NCI-H510A treated with DMSO at 0.1 percent for 48 hours (cell line): ENCODE measurements at places on chromosomes 5 and 9.
A peak's percentile ranks its signal among the peaks of the same experiment; 100 is the strongest.

GRCh38 chr9:4114569-4115505 lies 185.0 kb downstream of the GLIS3 start:
- no peak for DNase-seq

GRCh38 chr5:111556501-111556900 lies 44.2 kb upstream of the STARD4 start:
- no peak for DNase-seq

- DNase-seq: no peak
Observed at GRCh38 chr9:3036333-3036700, 192.4 kb upstream of the PUM3 start.

GRCh38 chr9:27436234-27436633 lies 87.9 kb upstream of the IFNK start:
- DNase-seq: peak; percentile 6

- no peak for DNase-seq
Observed at GRCh38 chr5:133665571-133665970, 53.2 kb upstream of the FSTL4 start.

- no peak for DNase-seq
Observed at GRCh38 chr9:4886698-4887097, 94.0 kb downstream of the RCL1 start.

DNA sequence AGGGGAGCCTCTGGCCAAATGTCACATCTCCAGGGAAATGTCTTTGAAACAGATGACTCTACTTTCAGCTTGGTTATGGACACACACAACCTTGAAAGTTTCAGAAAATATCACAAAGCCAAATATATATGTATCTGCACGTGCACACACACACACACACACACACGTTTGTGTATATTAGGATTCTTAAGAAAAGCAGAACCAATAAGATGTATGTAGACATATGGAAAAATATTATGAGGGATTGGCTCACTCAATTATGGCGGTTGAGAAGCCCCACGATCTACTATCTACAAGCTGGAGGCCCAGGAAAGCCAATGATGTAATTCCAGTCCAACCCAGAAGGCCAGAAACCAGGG lies 194.9 kb downstream of the PALM2AKAP2 start:
- no peak for DNase-seq

DNA sequence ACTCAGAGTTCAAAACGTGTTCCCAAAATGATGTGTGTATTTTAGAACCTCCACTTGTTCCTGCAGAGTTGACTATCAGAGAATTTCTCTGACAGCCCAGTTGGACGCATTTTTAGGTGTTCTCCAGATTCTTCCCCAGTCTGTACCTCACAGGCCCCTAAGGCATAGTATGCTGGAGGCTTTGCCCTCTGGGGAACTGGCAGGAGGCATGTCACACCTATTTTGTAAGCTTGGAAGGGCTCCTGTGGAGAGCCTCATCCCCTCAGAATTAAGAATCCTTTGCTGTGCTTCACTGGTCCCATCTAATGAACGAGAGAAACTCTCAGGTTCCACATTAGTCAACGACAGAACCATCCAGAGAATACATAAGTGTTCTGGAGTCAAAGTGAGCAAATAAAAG lies 144.1 kb upstream of the SLC30A5 start:
- DNase-seq: no peak

GRCh38 chr5:174229514-174230370 lies 184.2 kb downstream of the NSG2 start:
- DNase-seq: no peak

DNA sequence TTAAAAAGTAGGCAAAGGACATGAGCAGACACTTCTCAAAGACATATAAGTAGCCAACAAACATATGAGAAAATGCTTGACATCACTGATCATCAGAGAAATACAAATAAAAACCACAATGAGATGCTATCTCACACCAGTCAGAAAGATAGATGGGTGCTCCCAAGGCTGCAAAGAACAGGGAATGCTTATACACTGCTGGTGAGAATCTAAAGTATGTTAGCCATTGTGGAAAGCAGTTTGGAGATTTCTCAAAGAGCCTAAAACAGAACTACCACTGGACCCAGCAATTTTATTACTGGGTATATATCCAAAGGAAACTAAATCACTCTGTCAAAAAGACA lies 154.2 kb downstream of the NDUFS4 start:
- DNase-seq: peak; percentile 17

DNA sequence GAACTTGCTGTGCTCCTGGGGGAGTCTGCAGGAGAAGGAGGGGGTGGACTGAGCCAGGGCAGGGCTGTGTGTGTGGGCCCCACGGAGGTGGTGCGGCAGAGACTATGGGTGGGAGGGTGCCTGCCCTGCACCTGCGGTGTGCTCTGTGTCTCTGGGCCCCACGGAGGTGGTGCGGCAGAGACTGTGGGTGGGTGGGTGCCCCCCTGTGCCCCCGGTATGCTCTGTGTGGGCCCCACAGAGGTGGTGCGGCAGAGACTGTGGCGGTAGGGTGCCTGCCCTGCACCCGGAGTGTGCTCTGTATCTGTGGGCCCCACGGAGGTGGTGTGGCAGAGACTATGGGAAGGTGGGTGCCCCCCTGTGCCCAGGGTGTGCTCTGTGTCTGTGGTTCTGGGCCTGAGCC lies 103.7 kb downstream of the EHMT1 start:
- DNase-seq: no peak

DNA sequence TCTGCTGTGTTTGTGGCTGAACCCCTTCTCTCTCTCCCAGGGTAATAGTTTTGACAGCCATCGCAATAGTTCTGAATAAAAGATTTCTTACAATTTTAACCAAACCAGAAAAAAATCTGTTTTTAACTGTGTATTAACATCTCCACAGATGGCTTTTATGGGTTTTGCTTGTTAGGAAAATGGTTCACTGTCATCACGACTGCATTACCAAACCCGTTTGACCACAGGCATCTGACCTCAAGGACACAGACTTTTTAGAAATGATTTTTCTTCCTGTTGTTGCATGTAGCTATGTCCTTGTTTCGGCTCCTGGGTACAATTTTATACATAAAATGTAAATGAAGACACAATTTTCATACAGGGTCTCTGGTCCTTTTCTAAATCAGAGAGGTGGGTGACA lies 316.1 kb downstream of the IRX1 start:
- DNase-seq: no peak

- no peak for DNase-seq
Observed at GRCh38 chr9:35615981-35616680, 2.1 kb downstream of the CD72 start.

DNA sequence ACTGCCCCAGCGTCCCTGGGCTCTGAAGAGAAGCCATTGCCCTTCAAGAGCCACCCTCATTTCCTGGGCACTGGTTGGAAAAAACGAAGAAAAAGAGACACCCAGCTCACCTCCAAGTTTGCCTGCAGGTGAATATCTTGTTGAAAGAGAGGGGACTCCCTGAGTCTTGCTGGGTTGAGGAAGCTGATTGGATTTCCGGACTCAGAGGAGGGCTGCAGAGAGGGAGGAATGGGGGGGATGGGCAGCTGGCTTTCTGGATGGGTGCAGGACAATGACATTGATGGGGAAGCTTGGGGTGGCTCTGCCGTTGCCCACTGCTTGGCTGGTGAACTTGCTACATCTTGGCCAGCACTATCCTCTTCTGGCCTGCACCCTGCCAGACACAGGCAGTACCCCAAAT lies 31.0 kb upstream of the IER5L start:
- no peak for DNase-seq

- DNase-seq: no peak
Observed at GRCh38 chr5:64184832-64185231, 19.2 kb downstream of the RNF180 start.

DNA sequence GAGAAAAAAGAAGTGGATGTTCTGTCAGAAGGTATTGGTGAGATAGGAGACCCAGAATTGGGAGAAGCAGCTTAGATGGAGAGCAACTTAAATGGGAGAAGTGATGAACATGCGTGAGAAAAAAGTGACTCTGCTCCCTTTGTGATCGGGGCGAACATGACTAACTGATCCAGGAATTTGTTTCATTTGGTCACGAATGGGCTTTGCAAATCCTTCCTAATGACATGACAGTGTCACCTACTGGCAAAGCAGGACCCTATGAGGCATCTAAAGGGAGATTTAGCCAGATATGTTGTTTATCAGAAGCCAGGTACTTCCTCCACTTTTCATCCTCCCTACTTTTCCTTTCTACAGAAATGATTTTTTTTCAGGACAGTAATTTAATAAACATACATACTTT lies 787.4 kb upstream of the RGMB start:
- no peak for DNase-seq

DNA sequence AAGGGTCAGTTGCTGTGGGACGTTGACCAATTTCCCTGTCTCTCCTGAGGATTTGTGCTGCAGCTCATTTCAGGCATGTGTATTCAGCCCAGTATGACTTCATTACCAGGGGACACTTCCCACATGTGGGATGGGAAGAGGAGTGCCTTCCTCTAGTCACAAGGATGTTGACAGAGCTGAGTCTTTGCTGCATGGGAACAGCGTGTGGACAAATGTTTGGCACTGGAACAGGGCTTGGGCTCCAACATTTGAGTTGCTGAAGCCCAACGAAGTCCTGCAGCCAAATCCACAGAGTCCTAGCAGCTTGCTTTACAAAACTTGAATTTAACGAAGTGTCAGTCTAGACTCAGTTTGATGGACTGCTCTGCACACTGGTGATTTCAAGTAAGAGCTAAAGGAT lies 283.2 kb downstream of the SH3GL2 start:
- DNase-seq: no peak

- no peak for DNase-seq
Observed at GRCh38 chr9:120919843-120920805, 6.5 kb downstream of the TRAF1 start.

DNA sequence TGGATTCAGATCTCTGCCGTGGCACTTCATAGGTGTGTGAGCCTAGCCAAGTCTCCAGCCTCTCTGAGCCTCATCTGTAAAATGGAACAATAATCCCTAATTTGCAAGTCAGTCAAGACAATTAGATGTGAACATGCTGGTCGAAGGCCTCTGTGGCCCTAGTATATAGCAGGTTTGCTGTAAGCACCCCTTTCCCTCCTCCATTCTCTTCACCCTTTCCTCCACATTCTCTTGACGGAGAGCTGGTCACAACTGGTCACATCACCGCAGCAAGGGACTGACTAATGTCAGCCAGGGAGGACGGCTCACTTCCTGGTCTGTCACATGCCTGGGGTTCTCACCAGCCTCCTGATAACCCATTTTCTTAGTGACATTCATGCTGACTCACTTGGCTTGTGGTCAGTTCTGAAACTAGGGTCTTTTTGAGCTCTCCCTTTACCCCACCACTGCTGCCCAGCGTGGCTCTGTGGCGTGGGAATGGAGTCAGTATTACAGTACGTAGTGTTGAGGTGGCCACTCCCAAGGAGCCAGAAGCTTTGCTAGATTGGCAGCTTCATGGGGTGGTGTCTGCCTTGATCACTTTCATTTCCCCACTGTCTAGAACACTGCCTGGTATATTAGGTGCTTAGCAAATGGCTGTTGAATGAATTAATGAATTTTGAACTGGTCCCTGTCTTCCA lies 47.8 kb downstream of the ERGIC1 start:
- no peak for DNase-seq

GRCh38 chr5:142015781-142016533 lies 3.1 kb upstream of the GNPDA1 start:
- DNase-seq: no peak

- peak; percentile 54 for DNase-seq
Observed at GRCh38 chr9:119533504-119533903, 164.3 kb upstream of the BRINP1 start.

DNA sequence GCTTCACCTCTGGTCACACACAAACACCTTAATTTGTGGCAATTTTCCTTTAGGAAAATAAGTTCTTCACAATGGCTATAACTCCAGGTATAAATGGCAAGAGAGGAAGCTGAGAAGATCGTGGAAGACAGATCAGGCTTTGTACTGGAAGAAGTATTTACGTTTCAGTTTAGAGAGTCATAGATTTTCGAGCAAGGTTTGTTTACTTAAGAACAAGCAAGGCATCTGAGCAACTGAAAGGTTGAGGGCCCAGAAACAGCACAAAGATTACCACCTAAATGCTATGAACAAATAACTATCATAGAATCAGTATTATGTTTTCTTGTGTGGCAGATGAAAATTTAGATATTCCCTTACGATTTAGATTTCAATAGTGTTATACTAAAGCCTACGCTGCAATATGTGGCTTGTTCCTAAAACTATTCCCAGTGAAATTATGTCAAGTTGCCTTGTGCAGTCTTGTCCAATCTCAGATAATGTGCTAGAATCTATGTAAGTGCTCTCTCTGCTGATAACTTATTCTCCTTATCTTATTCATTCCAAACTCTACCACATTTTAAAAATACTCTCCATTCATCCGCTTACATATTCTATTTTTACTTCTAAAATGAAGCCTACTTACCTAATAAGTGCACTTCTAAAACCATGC lies 6.7 kb downstream of the SLCO4C1 start:
- peak; percentile 25 for DNase-seq

DNA sequence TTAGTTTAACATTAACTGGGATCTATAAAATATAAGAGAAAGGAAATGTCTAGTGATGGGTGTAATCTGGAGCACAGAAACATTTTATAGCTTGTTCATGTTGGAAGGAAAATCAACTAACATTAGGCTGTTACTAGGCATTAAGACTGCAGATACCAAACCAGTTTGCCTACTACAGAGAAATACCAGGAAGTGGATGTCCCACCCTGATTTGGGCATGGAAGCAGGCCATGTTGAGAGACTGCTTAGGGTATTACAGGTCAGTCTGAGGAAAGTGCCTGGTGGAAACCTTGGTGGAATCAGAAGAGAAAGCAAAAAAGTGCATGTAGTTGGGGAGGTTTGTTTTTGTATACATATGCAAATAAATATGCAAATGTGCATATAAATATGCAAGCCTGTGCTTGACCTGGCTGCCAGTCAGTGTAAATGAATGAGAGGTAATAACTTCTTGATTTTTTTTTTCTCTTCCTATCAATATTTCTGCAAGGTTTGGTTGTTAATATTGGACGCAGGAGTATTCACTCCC lies 9.6 kb upstream of the CCDC112 start:
- DNase-seq: no peak

DNA sequence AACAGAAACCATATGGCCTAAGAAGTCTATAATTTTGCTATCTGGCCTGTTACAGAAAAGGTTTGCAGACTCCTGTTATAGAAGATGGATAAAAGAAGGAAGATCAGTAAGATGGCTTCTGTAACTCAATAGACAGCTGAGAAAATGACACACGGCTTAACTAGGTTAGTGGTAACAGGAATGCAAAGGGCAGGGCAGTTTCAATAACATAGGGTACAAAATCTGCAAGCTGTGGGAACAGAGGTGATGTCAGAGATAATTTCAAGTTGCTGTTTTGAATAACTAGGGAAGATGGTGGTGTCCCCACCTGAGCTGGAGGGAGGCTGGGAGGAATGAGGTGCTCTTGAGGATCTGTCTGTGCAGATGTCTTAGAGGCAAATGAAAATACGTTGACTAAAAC lies 106.5 kb downstream of the GLIS3 start:
- no peak for DNase-seq

- peak; percentile 99 for DNase-seq
Observed at GRCh38 chr5:22541037-22541436, 312.1 kb downstream of the CDH12 start.

- no peak for DNase-seq
Observed at GRCh38 chr5:124328201-124328600, 418.2 kb downstream of the ZNF608 start.
